ENCODE measurements at places on chromosomes 6 and 20.

GRCh38 chr6:169567819-169568218, 134.0 kb downstream of the WDR27 start:
- no peak for DNase-seq

- DNase-seq, result peak; percentile 95
Measured at GRCh38 chr6:36633915-36634314, 39.8 kb downstream of the SRSF3 start.

DNA sequence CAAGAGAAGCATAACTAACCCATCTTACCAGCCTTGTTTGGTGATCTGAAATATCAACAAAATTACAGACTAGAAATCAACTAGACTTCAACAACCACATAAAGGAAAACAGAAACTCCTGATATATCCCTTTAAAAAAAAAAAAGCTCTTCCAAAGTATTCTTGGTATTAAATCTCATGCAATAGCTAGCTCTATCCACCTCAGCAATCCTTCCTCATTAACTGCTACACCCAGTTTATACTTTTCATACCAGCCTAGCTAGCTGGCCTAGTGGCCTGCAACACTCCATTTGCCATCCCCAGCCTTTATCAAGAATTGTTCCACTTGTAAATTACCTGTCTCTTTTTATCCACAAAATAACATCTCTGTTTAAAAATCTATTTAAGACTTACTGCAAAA, 69.0 kb downstream of the BACH2 start:
- no peak for DNase-seq

GRCh38 chr6:36120979-36121786, 9.1 kb upstream of the MAPK13 start:
- peak; percentile 61 for DNase-seq

- DNase-seq, result no peak
Measured at GRCh38 chr6:169287675-169288074, 34.0 kb upstream of the THBS2 start.
